ENCODE measurements at places on chromosomes 1 and 21.

DNA sequence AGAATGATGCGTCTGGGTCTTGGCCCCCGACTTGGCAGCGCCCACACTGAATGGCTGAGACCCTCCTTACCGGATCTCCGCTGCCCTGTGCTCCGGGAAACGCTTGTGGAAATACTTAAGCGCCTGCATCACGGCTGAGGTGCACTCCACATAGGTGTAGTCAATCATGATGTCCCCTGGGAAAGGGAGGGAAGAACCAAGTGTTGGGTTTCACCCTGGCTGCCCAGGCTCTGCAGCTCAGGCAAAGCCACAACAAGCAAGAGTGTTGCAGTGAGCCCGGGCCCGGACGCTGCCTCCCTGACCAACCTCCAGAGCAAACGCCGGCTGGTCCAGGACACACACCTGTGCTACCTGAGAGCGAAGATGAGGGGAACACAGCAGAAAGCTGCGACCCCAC lies 21.5 kb upstream of the SPATC1L start:
- ATAC-seq, result no peak

- peak; percentile 19 for ATAC-seq
Observed at GRCh38 chr1:234602334-234603220, 7.4 kb downstream of the IRF2BP2 start.

DNA sequence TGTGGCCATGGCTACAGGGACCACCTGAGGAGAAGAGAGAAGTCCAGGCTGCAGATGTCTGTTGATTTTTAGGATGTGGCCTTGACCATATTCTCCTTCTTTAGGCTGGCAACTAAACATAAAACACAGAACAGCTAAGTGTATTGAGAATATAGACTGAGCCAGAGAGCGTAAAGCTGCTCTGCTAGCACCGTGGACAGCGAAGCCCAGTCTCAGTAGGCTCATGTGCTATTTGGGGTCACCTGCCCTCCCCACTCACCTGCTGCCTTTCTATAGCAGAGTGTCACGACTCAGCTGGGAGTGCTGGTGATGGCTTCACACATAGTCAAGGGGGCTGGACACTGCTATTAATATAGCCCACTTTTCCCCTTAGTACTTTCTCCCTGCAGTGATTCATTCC lies 278.5 kb downstream of the KCNH1 start:
- no peak for ATAC-seq

DNA sequence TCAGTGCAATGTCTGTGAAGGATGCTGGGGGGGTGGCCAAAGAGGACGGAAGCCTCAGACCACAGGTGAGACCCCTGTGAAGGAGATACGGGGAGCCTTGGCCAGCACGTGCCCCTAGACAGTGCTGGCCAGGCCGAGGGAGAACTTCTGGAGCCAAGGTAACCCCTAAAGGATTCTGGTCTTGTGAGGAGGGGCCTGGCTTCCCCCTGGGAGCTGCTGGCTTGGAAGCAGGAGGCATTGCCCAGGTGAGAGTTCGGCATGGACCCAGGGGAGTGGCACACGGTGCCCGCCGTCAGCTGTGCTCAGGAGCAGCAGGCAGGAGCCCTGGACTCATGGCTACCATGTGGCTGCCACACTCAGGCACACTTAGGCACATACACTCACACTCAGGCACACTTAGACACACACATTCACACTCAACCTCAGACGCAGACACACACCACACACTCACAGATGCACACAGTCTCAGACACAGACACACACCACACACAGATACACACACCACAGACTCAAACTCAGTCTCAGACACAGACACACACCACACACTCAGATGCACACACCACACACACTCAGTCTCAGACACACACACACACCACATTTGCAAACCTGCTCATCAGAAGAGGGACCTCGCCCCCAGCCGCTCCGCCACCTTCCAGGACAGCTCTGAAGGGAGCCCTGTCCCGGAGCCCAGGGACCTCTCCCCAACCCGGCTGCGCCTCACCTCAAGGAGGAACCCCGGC lies 1.1 kb upstream of the COL6A2 start:
- no peak for ATAC-seq

- peak; percentile 37 for ATAC-seq
Observed at GRCh38 chr21:35390013-35390776, 341.1 kb upstream of the RUNX1 start.

- no peak for ATAC-seq
Observed at GRCh38 chr1:9630331-9631111, 21.0 kb upstream of the PIK3CD start.

DNA sequence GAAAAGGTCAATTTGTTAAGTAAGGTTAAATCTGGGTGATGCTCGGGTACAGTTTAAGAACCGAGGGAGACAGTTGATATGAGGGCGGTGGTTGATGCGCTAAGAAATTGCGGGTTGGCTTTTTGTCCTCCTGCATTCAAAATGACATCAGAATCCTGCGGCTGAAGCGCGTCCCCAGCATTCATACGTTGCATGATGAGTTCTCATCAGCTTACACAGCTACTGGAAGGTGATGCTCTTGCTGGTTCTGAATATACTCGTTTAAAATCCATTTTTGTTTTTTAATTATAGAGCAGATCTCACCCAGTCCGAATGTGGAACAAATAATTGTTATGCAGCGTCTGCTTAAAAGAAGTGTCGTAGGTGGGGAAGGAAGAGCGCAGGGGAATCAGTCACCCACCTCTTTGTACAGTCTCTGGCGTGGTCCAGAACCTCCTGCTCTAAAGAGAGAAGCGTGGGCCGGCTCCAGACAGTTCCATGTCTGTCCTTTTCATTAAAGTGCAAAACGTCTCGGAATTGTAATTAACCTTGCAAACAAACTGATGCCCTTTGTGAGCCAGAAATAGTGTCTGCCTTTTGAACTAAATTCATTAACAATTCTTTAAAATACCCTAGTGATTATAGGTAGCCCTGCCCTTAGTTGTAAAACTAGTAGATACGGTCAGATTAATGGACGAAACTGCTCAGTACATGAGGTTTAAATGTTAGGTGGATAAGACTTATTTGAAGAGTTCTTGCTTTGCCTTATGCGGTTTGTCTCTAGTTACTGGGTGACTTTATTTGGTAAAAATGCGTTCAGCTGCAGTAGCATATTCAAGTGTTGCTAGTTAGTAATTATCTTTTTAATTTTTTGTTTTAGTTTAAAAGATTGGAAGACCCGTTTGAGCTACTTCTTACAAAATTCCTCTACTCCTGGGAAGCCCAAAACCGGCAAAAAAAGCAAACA lies 741 bp downstream of the RGS2 start:
- peak; percentile 37 for ATAC-seq

- no peak for ATAC-seq
Observed at GRCh38 chr1:108858230-108858950, 1.5 kb upstream of the AKNAD1 start.

DNA sequence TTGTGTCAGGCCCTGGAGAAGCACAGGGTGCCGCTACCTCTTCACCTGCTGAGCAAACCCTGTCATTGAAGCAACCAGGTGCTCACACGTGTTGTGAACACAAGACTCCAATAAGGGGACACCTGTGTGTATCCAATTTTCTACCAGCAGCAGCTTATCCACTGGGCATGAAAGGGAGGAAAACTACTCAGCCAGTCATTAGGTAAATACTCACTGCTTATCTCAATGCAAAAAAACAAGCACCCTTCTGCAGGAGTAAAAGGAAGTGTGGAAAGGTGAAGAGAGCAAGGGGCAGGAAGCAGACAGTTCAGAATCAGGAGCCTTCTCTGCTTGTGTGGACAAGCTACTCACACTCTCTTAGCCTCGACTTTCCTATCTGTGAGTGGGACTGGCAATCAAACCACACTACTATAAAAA lies 148.9 kb downstream of the ETS2 start:
- ATAC-seq, result no peak
